ENCODE measurements at places on chromosomes 6 and 20.

- no peak for DNase-seq
Observed at GRCh38 chr6:77633471-77633870, 19.4 kb upstream of the MEI4 start.

DNA sequence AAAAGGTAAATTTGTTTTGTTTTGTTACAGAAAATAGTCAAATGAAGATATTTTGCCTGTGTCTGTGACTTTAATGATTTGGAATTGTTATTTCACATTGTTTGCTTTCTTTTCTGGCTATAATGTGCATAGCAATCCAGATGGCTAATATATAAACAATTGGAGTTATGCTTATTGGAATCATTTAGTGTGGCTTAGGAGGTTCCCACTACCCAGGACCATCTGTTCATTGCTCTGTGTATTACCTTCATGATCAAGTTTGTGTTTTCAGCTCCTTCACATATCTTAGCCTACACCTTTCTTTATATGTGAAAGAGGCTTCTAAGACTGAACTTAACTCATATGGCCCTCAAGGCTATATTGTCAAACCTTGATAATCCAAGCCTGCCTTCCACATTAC is 232.9 kb downstream of the BCKDHB start:
- no peak for DNase-seq

DNA sequence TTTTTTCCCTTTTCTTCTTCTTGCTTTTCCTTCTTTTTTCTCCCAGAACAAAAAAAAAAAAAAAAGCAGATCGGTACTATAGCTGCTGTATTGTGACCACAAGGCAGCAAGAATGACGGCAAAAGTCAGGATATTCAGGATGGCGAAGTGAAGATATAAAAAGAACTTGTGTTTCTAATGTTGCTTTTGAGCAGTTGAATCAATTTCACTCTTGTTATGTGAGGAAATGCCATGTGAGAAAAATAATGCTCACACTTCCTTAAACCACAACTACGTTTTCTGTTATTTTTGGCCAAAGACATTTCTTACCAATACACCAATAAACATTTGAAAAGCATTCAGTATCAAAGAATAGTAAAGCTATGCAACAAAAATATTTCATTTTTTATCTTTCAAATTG is 510.5 kb downstream of the HACE1 start:
- no peak for DNase-seq

DNA sequence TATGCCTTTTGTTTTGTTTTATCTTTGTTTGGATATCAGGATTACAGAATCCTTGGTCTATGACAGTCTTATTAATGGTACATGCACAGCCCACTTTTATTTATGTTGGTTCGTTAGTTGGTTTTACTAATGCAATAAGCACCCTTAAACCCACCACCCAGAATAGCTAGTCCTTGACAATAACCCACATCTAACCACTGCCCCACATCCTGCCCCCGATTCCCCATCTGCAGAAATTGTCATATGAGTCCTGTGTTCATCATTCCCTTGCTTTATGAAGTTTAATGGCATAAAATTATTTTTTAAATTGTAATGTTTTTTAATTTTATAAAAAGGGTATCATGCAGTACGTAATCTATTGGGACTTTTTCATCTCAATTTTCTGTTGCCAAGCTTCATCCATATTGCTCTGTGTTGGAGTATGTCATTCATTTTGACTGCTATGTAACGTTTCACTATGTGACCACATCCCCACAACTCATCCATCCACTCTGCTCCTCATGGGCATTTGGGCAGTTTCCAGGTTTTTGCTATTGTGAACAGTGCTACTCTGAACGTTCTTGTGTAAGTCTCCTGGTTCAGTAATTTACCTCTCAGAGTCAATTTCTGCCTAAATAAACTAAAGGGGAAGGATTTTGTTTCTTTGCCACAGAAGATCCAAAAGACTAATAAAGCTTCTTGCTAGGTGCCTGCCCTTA is 150.4 kb downstream of the MRPL14 start:
- no peak for DNase-seq

GRCh38 chr6:1336246-1336843 is 24.4 kb downstream of the FOXQ1 start:
- no peak for DNase-seq

DNA sequence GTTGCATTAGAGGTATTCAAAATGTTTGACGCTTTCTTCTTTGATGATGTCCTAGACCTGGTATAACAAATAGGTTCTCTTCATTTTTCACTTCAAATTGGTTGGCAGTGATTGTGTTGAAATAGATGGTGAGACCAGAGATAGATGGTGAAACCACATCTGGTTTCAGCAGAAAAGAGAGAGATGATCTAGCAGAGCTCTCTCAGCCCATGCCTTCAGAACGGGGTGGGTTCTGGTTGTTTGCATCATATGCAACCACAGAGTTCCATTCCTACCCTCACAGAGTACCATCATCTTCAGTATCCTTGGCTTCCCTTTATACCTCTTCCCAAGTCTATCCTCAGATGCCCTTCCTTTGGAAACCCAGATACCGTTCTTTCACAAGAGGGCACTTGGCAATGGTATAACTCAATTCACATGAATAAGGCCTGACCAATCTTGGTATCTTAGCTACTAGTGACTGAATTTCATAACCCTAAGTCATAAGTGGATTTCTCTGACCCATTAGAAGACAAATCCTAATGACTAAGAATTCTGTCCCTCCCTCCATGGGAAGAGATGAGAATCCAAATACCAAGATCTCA is 93.7 kb downstream of the UBE3D start:
- no peak for DNase-seq

DNA sequence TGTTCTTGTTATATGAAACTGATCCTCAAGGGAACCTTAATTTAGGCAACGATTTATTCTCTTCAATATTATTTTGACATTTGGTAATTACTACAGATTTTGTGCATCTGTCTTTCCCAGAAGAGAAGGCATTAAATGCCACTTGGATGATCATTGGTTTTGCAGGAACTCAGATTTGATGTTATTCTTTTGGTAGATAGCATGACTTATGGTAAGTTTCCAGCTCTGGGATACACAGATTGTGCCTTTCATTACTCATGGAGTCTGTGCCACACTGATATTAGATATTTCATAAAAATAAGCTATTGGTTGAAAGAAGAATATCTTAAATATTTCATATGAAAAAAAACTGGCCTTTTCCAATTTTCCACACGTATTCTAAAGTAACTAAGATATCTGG is 120.1 kb downstream of the AIG1 start:
- no peak for DNase-seq

GRCh38 chr20:56537997-56538396 is 5.0 kb downstream of the FAM209B start:
- DNase-seq: no peak

- no peak for DNase-seq
Observed at GRCh38 chr6:12030993-12031550, 19.0 kb downstream of the HIVEP1 start.

DNA sequence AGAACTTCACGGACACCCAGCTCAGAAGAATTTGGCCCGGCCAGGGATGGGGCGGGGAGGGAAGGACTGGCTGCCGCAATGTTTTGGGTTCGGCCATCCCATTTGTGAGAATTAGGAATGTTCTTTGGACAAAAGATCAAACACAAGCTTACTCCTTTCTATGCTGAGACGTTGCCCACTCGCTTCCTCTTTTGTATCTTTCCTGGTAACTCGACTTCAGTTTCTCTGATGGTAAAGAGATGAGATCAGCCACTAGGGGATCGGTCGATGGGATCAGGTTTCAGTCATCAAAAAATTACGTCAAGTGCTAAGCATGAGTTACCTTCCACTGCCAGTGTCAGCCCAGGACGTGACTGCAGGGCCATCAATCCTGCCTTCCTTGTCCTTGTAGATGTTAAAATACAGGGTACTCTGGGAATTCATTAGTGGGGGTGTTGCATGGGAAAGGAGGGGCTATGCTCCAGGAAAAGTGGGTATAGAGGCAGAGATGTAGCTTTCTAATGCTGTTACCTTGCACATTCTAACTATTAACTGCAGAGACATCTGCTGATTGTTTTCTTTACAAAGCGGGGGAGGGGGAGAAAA is 190.2 kb downstream of the TSHZ2 start:
- DNase-seq: no peak

DNA sequence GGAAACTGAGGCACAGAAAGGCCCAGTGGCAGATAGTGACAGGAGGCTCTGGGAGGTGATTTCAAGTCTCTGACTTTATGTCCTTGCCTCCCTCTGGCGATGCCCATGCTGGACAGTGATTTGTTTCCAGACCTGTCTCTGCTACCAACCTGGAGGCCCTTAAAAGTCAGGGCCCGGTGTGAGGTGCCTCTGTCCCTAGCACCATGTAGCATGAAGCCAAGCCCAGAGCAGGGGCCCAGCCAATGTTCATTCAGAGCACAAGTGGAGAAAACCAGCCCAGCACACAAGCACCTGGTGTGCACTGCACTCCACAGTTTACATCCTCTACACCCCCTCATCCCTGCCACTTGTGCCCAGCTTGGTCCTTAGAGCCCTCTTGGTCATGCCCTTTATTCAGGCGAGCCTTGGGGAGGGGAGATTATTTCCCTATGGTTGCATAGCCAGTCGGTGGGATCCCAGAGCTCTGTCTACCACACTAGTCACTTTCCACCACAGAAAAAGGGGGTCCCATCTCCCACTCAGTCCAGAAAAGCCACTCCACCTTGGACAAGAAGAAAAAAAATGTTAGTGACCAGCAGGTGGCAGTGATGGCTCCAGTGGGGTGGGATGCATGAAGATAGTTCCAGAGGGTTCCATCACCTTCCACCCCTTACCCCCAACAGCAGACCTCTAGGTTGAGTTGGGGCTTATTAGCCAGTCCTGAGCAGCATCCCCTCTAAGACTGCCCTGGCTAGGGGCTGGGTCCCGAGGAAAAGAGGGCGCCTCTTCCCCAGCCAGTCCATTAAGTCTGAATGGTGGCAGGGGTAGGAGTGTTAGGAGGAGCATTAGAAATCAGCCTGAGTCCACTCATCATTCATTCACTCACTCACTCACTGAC is 30.9 kb downstream of the KIAA1755 start:
- DNase-seq: no peak

- no peak for DNase-seq
Observed at GRCh38 chr20:371755-372542, 8.6 kb upstream of the TRIB3 start.

GRCh38 chr6:47414423-47415167 is 63.0 kb upstream of the CD2AP start:
- no peak for DNase-seq

DNA sequence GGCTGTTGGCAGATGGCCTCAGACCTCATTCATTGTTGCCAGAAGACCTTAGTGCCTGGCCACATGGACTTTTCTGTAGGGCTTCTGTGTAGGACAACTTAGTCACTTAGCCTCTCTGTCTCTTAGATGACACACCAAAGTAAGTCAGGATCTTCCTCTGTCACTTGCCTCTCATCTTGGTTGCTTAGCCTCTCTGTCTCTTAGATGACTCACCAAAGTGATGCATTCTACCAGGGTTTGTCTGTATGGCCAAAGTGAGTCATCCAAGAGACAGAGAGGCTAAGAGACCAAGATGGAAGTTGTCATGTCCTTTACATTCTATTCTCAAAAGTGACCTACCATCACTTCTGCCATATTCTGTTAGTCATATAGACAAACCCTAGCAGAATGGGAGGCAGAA is 255.9 kb upstream of the DEFB112 start:
- no peak for DNase-seq

DNA sequence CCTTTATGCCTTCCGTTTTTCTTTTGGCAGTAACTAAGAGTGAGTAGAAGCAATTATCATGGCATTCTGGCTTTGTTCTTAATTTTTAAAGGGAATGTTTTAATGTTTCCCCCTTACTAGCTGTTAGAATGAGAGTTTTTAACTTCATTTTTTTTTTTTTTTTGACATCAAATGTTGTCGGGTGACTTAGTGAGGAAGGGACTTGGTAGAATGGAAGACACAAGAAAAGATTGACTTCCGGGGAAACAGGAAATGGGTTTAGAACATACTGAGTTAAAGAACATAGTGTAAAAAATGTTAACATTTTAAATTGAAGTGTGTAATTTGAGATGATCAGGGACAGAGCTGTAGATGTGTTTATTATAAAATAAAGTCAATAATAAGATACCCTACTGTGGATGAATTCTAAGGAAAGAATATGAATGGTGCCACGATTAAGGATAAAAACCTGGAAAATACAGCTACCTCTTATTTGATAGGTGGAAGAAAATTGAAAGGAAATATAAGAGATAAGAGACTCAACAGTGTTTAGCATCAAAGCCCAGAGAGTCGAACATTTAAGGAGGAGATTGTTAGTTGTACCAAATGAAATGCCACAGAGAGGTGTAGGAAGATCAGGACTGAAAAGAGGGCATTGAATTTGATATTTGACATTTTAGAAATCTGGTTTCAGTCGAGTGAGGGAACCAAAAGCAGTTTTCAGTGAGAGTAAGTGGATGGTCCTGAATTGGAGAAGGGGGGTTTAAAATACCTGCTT is 9.4 kb downstream of the HSF2 start:
- no peak for DNase-seq

GRCh38 chr6:7697432-7697819 is 28.5 kb upstream of the BMP6 start:
- no peak for DNase-seq

- DNase-seq: no peak
Observed at GRCh38 chr6:44811456-44811855, 423.9 kb downstream of the CDC5L start.

GRCh38 chr6:75145976-75146375 is 59.9 kb downstream of the COL12A1 start:
- no peak for DNase-seq

GRCh38 chr20:17796091-17796563 is 96.4 kb downstream of the BANF2 start:
- no peak for DNase-seq

- DNase-seq: no peak
Observed at GRCh38 chr20:12211361-12211760, 293.7 kb downstream of the BTBD3 start.

DNA sequence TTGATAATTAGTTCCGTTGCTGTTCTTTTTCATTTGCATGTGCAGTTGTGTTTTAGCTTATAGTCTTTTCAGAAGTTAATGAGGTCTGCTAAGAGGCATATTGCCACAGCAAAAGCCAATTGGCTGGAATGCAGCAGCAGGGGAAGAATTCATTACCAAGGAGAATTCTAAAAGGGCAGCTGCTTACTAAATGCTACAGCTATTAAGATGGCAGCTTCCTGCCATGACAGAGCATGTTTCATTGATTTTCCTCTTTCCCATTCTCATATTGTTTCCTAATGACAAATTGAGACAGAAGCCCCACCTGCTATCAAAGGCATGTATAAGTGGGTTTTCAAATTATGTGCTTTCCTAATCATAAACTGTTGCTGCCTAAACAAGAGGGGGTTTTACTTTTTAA is 66.6 kb downstream of the CLVS2 start:
- no peak for DNase-seq

GRCh38 chr20:49893242-49894072 is 21.9 kb downstream of the SPATA2 start:
- no peak for DNase-seq

- no peak for DNase-seq
Observed at GRCh38 chr6:170035901-170036304, 255.0 kb downstream of the DLL1 start.

All from T-helper 1 cell (primary cell).